ENCODE measurements at places on chromosomes 6 and 20.

DNA sequence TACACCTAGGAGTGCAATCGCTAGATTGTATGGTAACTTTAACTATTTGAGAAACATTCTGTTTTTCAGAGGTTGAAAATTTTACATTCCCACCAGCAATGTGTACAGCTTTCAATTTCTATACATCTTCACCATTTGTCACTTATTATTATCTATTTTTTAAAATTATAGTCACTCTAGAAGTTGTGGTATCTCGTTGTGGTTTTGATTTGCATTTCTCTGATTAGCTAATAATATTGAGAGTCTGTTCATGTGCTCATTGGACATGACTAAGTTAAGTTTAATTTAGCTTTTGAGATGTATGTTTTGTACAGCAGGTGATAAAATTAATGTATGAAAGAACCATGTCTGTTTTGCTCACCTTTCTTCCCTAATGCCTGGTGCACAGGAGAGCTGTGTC, 34.8 kb upstream of the PLCB1 start:
- DNase-seq = no peak

DNA sequence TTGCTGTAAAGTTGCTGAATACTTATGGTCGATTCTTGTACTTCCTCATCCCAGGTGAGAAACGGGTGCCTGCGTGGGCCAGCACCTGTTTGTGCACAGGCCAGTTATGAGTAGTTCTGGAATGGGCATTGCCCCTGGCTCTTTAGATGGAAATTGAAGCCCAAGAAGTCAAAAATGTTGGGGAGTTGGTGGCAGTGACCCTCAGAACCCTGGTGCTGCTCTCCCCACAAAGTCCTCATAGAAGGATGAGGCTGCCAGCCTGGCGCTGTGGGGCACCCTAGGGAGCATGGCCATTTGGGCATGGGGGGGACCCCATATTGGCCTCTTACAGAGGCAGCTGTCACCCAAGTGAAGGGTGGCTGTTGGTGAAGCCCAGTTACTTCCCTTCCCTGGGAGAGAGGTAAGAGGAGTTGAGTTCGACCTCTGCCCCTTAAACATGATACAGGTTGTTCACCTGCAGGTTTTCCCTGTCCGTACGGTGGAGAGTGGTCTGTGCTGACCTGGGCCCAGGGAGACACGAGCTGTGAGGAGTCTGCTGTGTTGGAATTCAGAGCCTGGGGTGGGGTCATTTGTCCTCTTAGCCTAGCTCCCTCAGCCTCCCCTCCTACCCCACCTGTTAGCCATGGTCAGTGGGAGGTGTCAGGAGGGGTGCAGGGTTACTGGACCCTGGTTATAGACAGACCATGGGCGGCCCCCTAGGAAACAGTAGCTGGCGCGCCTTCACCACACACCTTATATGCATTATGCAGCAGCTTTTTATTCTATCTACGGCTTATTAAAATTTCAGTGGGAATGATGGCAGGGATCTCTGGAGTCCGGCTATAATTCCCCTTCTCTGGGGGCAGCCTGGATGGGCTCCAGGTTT, 4.9 kb downstream of the HMGA1 start:
- DNase-seq = no peak

- DNase-seq = no peak
Measured at GRCh38 chr6:168118935-168119334, 39.9 kb upstream of the FRMD1 start.

DNA sequence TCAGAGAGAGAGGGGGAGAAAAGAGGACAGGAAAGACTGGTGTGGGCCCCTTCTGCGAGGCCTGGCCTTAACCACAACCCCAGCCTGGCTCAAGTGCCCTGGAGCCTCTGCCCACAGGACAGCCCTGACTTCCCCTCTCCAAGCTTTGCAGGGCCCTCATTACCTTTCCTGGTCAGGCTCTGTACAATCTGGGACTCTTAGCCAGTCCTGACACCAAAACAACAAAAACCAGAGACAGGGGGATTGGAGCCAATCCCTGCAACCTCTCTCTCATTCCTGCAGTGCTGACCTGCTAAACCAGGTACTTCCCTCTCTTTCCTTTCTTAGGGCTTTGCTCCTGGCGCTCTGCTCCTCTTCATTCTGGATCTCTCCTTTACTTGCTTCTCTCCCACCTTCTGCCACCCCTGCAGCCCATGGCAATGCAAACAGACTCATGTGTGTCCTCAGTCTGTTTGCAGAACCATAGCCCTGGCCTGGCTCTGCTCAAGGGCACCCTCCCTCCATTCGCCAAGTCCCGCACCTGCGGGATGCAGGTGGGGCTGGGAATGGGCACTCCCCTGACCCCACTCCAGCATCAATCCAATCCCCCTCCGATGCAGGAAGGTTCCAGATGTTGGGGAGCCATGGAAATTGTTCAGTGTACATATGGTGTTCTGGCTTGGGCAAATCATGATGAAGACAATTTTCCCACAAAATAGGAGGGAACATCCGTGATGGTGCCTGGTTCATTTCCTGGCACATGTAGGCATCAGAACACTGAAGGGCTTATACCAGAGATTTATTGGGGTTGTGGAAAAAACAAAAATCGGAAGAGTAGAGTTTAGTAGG, 38.1 kb downstream of the RPP40 start:
- no peak for DNase-seq

GRCh38 chr6:127192911-127193541, 73.6 kb upstream of the RNF146 start:
- DNase-seq = peak; percentile 87

GRCh38 chr20:46087161-46087560, 2.6 kb downstream of the NCOA5 start:
- peak; percentile 47 for DNase-seq

DNA sequence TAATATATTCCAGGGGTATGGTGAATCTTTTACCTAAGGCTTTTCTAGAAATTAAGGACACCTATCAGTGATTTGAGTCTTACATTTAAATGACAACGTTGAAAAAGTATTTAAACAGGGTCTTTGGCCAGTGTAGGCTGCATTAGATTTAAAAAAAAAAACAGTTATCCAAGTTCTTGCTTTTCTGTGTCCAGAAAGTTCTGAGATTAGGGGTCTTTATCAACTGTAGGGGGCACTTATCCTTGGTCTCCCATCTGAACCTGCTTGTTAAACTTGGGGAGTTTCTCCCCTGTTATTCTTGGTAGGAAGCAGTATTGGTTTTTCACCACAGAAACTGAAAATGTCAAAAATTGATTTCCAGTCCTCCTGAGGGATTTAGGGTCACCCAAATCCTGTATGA, 155.9 kb upstream of the ZNF217 start:
- no peak for DNase-seq

- DNase-seq = no peak
Measured at GRCh38 chr6:29816030-29816429, 11.6 kb upstream of the HLA-G start.

- DNase-seq = no peak
Measured at GRCh38 chr6:90045535-90045934, 151.3 kb downstream of the GJA10 start.

DNA sequence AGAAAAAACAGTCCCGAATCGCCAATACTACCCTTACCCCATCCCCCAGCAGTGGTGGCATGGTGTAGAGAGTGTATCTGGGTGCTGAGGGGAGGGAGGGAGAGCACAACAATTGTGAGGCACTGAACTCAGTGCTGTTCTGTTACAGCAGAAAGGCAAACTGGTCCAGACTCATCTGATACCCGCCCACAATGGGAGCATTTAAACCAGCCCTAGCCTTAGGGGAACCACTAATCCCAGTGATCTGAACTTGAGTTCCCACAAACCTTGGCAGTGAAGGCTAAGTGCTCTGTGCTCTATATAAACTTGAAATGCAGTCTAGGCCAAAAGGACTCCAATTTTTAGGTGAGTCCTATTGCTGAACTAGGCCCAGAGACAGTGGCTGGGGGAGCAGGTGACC, 666.4 kb upstream of the PTCHD4 start:
- DNase-seq = no peak

DNA sequence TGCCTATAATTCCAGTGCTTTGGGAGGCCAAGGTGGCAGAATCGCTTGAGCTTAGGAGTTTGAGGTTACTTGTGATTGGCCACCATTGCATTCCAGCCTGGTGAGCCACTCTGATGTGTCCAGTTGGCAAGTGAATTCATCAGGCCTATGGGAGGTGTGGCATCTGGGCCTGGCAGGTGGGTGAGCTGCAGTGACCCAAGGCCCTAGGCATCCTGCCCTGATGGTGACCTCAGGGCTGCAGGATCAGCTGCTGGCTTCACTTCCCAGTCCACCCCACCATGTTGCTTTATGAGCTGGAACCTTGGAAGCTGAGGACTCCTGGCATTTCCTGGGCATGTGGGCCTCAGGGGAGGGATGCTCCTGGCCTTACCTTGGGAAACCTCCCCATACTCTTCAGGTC, 20.5 kb downstream of the RSPH9 start:
- DNase-seq = no peak

DNA sequence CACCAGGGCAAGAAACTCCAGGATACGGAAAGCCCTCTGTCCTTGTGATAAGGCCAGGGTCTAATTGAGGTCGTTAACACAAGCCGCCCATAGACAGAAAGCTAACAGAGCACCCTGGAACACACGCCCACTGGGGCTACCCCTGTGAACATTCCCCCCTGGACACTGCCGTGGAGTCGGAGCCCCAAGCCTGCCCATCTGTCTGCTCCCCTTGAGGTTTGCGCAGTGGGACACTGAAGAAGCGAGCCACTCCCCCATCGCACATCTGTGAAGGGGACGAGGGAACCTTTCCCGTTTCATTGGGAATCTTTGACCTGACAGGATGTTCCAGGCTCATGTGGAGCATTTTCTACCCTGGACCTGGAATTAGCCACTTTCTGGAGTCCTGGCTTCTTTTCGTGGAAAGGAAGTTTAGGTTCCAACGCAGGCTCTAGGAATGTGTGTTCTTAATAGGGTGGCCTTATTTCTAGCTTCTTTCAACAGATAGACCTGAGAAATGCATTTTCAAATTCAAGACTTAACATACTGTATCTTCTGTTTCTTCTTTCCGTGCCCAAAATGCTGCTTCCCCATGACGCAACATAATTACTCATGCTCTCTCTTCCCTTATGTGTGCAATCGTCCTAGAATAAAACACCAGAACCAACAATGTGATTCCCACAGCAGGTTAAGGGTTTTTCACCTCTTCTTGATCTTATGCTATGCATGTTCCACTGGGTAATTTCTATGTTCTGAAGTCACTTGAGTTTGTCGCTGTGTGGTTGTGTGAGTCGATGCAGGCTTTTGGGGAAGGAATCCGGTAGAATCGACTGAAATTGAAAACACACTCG, 161.1 kb downstream of the ERMARD start:
- DNase-seq = no peak

DNA sequence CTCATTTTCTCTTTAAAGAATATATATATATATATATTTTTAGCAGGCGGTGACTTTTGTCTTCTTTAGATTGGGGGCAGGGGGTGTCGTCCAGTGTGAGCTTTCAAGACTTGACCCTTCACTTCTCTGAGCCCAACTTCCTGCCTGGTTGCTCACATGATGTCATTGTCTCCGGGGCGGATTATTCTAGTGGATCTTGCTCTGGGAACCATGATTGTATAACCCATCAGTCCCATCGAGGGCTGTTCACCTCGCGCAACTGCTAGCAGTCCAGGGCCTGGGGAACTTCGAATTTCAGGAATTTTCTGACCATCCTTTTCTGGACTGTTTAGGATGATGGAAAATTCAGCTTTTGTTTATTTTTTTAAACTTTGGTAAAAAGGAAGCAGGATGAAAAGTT, 1.0 kb downstream of the IGF2R start:
- DNase-seq = peak; percentile 84
